Skeletal muscle tissue (tissue), 5 donors: ENCODE measurements at places on chromosomes 13 and 19. TPM values are rescaled to one million over a fixed set of nuclear protein-coding genes. Genes with fewer than 3 reads are reported as not detected.

Gene ZNF90
- 1.0 TPM for total RNA-seq

Gene GRIN2D
- total RNA-seq, result under 0.01 TPM

Gene PCDH9
- total RNA-seq, result 6.8 TPM

Gene CACNA1A
- 0.52 TPM for total RNA-seq

Gene TMEM238
- total RNA-seq, result not detected

Gene KIR3DL2
- not detected for total RNA-seq

Gene RCBTB1
- 9.4 TPM for total RNA-seq

Gene SMIM44
- not detected for total RNA-seq
